ENCODE measurements at places on chromosomes 3 and 15.

GRCh38 chr15:85389772-85390171 is 9.4 kb downstream of the AKAP13 start:
- no peak for DNase-seq

DNA sequence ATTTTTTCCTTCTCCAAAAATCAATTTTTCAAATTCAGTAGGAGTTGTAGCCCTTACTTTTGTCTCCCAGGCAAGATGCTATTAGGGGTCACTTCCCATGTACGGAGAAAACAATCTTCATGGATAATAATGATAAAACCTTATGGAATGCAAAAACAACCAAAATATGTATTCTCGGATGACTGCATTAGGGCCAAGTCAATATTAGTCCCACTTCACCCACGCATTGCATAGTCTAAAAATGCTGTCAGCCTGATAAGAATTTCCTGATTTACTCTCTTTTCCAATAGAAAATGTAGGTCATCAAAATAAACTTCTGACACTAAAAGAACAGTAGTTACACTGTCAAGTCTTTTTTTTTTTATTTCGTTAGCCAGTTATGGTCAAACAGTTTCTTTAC is 2.7 kb downstream of the VGLL3 start:
- DNase-seq: no peak

DNA sequence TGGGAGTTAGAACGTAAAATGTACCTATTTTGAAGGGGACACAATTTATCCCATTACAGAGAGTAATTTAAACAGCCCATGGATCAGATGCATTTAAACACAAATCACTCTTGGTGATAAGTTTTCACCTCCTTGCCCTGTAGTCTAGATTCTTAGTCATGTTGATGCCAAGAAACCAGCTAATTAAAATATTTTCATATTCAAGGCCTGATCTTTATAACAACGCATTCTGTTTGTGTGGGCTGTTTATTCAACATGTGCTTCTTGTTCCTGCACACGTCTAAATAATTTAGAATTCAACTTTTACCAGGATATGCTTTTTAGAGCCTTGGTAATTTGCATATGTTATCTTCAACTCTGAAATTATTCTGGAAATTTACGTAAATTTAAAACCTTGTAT is 25.8 kb downstream of the SNX1 start:
- no peak for DNase-seq

GRCh38 chr15:87735522-87735921 is 521.0 kb downstream of the NTRK3 start:
- no peak for DNase-seq

GRCh38 chr15:91884606-91885005 is 31.1 kb downstream of the SLCO3A1 start:
- DNase-seq: no peak
